ENCODE measurements at places on chromosomes 16 and 17. TPM values are rescaled to one million over a fixed set of nuclear protein-coding genes. Genes with fewer than 3 reads are reported as not detected.

OR2C1 gene
- total RNA-seq = not detected

- H3K4me1 ChIP-seq = peaks cover 73% of the 10 kb centered on the region
- peak overlapping the region; percentile 95 for H3K27ac ChIP-seq
- peaks cover 5% of the 10 kb centered on the region for H3K36me3 ChIP-seq
- peak overlapping the region; percentile 73 for H3K4me3 ChIP-seq
- no peaks in the 10 kb centered on the region for H3K27me3 ChIP-seq
- peak; percentile 94 for DNase-seq
Measured at GRCh38 chr16:72989579-72990551, 58.1 kb downstream of the ZFHX3 start.

SLC16A6 gene
- 1.6 TPM for total RNA-seq

VPS35L gene
- 50.2 TPM for total RNA-seq

KRTAP3-1 gene
- not detected for total RNA-seq

GRCh38 chr16:24820522-24820921 lies 25.2 kb upstream of the SLC5A11 start:
- H3K36me3 ChIP-seq = peaks cover 94% of the 10 kb centered on the region
- DNase-seq = no peak
- H3K4me1 ChIP-seq = no peaks in the 10 kb centered on the region
- H3K4me3 ChIP-seq = no peak overlapping the region
- peak overlapping the region; percentile 32 for H3K27ac ChIP-seq

C16orf46 gene
- 3.8 TPM for total RNA-seq

AFMID gene
- total RNA-seq = 18.7 TPM

ALOX12B gene
- 1.3 TPM for total RNA-seq

FTO gene
- total RNA-seq = 67.7 TPM

- H3K4me3 ChIP-seq = no peak overlapping the region
- H3K27ac ChIP-seq = peak overlapping the region; percentile 49
- no peaks in the 10 kb centered on the region for H3K27me3 ChIP-seq
Measured at GRCh38 chr16:23408823-23409298, 44.1 kb downstream of the COG7 start.

DNA sequence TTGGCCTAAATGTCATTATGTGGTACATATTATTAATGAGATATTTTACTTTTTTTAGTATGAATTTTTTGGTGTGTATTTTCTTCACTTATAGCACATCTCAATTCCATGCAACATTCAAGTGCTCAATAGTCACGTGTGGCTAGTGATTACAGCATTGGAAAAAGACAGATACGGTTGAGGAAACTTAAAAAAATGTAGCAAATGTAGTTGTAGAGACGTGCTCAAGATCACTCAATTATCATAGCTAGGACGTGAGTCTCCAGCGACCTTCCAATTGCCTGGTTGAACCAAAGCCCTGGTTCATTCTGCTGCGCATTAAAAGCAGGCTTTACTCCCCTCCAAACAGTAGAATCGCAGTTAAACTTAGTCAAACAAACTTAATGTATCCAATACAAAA lies 1.2 kb upstream of the LIG3 start:
- peaks cover 27% of the 10 kb centered on the region for H3K4me1 ChIP-seq
- peak overlapping the region; percentile 75 for H3K4me3 ChIP-seq
- no peak for DNase-seq
- H3K27me3 ChIP-seq = no peaks in the 10 kb centered on the region

GRCh38 chr16:86085161-86085611 lies 186.2 kb downstream of the IRF8 start:
- no peak for DNase-seq
- no peaks in the 10 kb centered on the region for H3K4me1 ChIP-seq
- H3K4me3 ChIP-seq = no peak overlapping the region
- no peaks in the 10 kb centered on the region for H3K36me3 ChIP-seq
- H3K27ac ChIP-seq = no peak overlapping the region

GRCh38 chr16:27543801-27544200 lies 5.9 kb downstream of the GTF3C1 start:
- no peak for DNase-seq
- H3K4me3 ChIP-seq = no peak overlapping the region
- H3K36me3 ChIP-seq = peaks cover 73% of the 10 kb centered on the region
- no peaks in the 10 kb centered on the region for H3K27me3 ChIP-seq

DNA sequence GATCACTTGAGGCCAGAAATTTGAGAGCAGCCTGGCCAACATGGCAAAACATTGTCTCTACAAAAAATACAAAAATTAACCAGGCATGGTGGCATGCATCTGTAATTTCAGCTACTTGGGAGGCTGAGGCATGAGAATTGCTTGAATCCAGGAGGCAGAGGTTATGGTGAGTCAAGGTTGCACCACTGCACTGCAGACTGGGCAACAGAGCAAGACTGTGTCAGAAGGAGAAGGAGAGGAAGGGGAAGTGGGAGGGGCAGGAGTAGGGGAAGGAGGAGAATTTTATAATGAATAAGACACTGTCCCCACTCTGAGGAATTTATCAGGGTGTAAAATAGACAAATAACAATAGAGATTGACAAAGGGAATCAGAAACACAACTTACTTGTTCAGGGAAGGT lies 440.6 kb upstream of the DYNLRB2 start:
- H3K27me3 ChIP-seq = no peaks in the 10 kb centered on the region
- no peak overlapping the region for H3K27ac ChIP-seq
- DNase-seq = no peak
- H3K4me3 ChIP-seq = no peak overlapping the region
- peaks cover 13% of the 10 kb centered on the region for H3K4me1 ChIP-seq

DNA sequence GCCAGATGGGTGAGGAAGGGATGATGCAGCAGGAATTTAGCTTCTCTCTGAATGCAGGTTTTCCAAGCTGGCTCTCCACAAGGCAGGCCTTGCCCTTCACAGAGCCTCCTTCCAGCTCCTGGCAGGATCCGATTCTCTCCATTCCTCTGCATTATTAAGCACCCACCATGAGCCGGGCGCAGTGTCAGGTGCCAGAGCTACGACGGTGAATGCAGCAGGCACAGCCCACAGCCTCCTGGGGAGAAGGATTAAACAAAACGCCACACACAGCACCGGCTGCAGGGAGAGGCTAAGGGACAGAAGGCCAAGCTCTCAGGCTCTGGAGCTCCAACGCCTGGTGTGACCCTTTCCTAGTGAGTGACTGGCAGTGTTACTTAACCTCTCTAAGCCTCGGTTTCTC lies 7.1 kb upstream of the MT2A start:
- H3K27me3 ChIP-seq = no peaks in the 10 kb centered on the region
- no peak overlapping the region for H3K27ac ChIP-seq
- no peak overlapping the region for H3K4me3 ChIP-seq
- H3K36me3 ChIP-seq = no peaks in the 10 kb centered on the region
- peaks cover 22% of the 10 kb centered on the region for H3K4me1 ChIP-seq

DNAH9 gene
- 0.44 TPM for total RNA-seq

RBFOX1 gene
- not detected for total RNA-seq

DNA sequence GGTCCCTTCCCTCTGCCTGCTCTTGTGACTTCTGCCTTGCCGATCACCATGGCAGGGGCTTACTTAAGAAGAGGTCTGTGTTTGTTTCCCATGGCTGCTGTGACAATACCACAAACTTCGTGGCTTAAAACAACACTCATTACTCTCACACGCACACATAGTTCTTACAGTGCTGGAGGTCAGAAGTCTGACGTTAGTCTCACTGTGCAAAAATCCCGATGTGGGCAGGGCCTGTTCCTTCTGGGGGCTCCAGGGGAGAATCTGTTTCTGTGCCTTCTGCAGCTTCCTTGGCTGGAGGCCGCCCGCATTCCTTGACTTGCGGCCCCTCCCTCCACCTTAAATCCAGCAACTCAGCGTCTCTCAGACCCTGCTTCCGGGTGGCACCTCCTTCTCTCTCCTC lies 249.2 kb upstream of the GSE1 start:
- H3K27ac ChIP-seq = no peak overlapping the region
- H3K4me1 ChIP-seq = peaks cover 40% of the 10 kb centered on the region
- peaks cover 5% of the 10 kb centered on the region for H3K36me3 ChIP-seq
- H3K4me3 ChIP-seq = no peak overlapping the region
- H3K27me3 ChIP-seq = no peaks in the 10 kb centered on the region

GNG13 gene
- not detected for total RNA-seq

DNA sequence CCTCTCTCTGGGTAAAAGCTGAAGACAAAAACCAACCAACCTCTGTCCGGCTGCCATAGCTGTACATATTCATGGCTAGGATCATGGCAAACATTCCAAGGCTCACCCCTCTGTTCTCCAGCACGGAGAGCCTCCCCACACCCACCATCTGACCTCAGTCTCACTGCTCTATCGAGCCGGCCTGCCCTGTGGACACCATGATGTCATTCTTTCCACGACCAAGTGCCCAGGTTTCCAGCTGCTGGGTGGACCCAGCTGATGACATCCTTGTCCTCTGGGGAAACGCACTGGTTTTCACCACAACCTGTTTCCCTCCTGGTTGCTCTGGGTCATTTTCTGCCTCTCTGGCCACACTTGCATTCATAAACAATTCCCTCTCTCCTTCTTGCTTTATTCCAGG lies 67.7 kb downstream of the NDEL1 start:
- no peak for DNase-seq
- no peak overlapping the region for H3K27ac ChIP-seq
- H3K4me1 ChIP-seq = no peaks in the 10 kb centered on the region

CCL4L2 gene
- total RNA-seq = not detected

NOG gene
- 1.7 TPM for total RNA-seq

DNA sequence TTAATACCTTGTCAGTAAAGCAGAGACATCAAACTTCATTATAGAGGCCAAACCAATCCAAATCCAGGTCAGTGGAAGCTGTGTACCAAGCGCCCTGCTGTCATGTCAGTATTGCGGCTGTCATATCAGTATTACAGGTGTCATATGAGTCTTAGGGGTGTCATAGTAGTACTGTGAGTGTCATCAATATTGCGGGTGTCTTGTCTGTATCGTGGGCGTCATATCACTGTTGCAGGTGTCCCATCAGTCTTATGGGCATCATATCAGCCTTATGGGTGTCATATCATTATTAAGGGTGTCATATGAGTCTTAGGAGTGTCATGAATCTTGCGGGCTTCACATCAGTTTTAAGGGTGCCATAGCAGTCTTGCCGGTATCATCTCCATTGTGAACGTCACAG lies 6.0 kb upstream of the PRDM7 start:
- H3K27ac ChIP-seq = peak overlapping the region; percentile 35
- no peak for DNase-seq
- peak overlapping the region; percentile 10 for H3K4me3 ChIP-seq
- peaks cover 9% of the 10 kb centered on the region for H3K4me1 ChIP-seq
- H3K36me3 ChIP-seq = no peaks in the 10 kb centered on the region

- peaks cover 7% of the 10 kb centered on the region for H3K4me1 ChIP-seq
- no peaks in the 10 kb centered on the region for H3K36me3 ChIP-seq
- peaks cover 12% of the 10 kb centered on the region for H3K27me3 ChIP-seq
- H3K27ac ChIP-seq = no peak within 1 kb of the TSS
Measured at GRCh38 chr17:3964203-3965117, at the start of gene ATP2A3. Gene ATP2A3, minus strand, starts transcription at chr17:3964437. Its CDS starts 146 bp downstream, at chr17:3964291.

DNA sequence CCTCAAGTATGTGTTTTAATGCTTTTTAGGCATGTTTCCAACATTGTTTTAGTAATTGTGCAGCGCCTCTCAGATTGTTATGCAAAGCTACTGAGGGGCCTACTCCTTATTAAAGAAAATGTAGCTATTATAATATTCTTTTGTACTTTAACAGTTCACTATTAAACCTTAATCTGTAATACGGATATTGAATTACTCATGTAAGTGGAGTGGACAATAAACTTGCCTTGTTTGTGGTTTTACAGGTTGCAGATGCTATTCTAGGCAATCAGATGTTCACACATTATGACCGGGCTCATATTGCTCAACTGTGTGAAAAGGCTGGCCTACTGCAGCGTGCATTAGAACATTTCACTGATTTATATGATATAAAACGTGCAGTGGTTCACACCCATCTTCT lies 41.0 kb downstream of the PTRH2 start:
- no peaks in the 10 kb centered on the region for H3K4me1 ChIP-seq
- H3K27me3 ChIP-seq = no peaks in the 10 kb centered on the region

DNA sequence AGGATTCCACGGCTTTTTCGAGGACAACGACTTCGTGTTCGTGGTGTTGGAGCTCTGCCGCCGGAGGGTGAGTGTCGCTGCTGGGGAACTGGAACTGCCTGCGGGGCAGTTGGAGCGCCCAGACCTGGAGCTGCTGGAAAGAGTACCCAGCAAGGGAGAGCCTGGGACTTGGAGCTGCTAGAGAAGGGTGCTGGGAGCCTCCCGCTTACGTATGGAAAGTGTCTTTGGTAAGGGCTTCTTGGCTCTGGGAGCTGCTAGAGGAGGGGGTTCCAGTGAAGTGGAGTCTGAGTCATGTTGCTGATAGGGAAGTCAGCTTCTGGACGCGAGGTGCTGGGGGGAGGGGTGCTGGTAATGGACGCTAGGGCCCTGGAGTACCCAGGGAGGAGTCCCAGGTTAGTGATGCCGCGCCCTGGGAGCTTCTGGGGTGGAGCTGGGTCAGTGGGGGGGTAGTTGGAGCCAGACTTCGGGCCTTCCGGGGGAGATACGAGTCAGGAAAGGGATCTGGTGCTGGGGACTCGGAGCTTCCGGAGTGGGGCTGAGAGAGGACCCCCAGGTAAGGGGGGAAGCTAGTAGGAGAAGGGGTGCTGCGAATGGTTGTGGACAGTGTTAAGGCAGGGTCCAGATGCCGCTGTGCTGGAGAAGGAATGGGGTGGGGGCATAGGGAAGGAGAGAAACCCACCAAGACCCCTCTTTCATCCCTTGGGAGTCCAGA lies 741 bp downstream of the PLK1 start:
- H3K4me3 ChIP-seq = peak overlapping the region; percentile 87
- peaks cover 14% of the 10 kb centered on the region for H3K36me3 ChIP-seq

TEX14 gene
- total RNA-seq = not detected

CDH3 gene
- total RNA-seq = 74.4 TPM

- H3K4me1 ChIP-seq = peaks cover 15% of the 10 kb centered on the region
- no peak for DNase-seq
- H3K27ac ChIP-seq = peak overlapping the region; percentile 35
- no peaks in the 10 kb centered on the region for H3K27me3 ChIP-seq
- peak overlapping the region; percentile 41 for H3K4me3 ChIP-seq
Measured at GRCh38 chr16:66605979-66606751, 1.7 kb downstream of the CMTM3 start.

- H3K36me3 ChIP-seq = peaks cover 10% of the 10 kb centered on the region
- DNase-seq = peak; percentile 43
- peaks cover 7% of the 10 kb centered on the region for H3K4me1 ChIP-seq
- H3K27ac ChIP-seq = peak overlapping the region; percentile 97
- H3K27me3 ChIP-seq = no peaks in the 10 kb centered on the region
Measured at GRCh38 chr17:75289832-75290337, 652 bp upstream of the SLC25A19 start.

DNA sequence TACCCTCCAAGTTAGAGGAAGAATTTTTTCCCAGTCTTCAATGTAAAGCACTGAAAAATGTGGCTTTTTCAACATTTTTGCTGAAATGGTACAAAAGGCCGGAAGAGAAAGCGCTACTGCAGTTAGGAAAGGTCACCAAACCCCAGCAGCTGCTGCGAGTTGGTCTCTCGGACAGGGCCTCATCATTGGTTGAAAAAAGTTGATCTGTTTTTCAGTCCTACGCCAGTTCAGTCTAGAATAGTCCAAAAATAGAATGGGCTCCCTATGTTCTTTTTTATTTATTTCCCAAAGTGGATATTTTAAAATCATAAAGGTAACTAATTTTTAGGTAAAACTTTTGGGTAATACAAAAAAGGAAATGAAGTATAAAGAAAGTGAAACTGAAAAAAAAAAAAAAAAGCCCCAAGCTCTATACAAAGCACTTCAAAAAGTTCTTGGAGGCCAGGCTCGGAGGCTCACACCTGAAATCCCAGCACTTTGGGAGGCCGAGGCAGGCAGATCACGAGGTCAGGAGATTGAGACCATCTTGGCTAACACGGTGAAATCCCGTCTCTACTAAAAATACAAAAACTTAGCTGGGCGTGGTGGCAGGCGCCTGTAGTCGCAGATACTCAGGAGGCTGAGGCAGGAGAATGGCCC lies 17.4 kb downstream of the ADAP2 start:
- H3K4me3 ChIP-seq = no peak overlapping the region
- DNase-seq = no peak
- no peaks in the 10 kb centered on the region for H3K36me3 ChIP-seq
- H3K4me1 ChIP-seq = no peaks in the 10 kb centered on the region
- no peak overlapping the region for H3K27ac ChIP-seq

- H3K27ac ChIP-seq = no peak overlapping the region
- no peak overlapping the region for H3K4me3 ChIP-seq
- peaks cover 14% of the 10 kb centered on the region for H3K4me1 ChIP-seq
- no peak for DNase-seq
Measured at GRCh38 chr17:68569346-68569745, 31.8 kb downstream of the FAM20A start.

All from MCF 10A (cell line).